ENCODE measurements at places on chromosomes 5 and 9. TPM values are rescaled to one million over a fixed set of nuclear protein-coding genes. Genes with fewer than 3 reads are reported as not detected.

FOXI1 gene
- not detected for polyA plus RNA-seq

OCLN gene
- 0.39 TPM for polyA plus RNA-seq

HARS2 gene
- 17.4 TPM for polyA plus RNA-seq

C9orf50 gene
- not detected for polyA plus RNA-seq

CCDC171 gene
- polyA plus RNA-seq = 0.47 TPM

DNA sequence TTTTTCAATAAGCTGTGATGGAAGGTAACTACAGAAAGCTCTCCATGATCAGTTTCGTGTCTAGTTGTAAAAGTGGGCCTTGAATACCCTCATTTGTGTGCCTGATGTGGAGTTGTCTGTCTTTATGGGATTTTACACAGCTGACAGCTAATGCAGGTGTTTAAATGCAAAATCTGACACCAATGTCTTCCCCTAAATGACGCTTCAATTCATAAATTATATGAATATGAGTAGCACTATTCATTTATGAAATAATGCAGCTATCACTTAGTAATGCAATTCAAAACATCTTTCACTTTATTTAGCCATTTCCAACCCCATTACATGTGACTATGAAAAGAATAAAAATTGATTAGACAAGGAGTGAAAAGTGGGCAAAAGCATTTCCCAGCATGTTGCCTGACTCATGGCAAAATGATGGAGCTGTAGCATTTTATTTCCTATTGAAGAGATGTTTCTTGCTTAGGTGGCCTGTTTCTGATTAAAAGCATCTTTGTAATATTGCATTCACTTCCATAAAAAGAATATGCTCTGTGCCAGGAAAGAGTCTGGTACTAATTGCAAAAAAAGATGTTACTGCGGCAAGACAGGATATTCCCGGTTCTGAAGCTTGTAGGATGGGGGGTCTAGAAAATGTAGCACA, 116.7 kb upstream of the HAPLN1 start:
- DNase-seq = no peak
- H3K27ac ChIP-seq = no peak overlapping the region
- no peaks in the 10 kb centered on the region for H3K36me3 ChIP-seq

Measured in heart left ventricle (tissue), 16 donors.